ENCODE measurements at places on chromosomes 2 and 18.

DNA sequence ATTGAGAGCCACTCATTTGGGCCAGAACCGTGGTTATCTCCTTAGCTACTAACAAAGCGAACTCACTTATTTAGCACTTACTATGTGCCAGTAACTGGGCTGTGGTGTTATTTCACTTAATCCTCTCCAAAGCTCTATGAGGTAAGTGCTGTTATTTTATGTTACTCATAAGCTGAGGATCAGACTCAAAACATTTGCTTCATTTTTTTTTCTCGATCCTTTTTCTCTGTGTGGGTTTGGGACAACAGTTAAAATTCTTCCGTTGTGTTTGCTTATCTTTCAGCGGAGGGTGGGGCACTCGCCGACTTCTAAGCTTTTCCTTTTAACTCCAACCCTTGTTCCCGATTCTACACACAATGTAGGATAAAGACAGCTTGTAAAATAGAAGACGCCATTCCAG, 52.8 kb downstream of the TMEM178A start:
- no peak for DNase-seq

DNA sequence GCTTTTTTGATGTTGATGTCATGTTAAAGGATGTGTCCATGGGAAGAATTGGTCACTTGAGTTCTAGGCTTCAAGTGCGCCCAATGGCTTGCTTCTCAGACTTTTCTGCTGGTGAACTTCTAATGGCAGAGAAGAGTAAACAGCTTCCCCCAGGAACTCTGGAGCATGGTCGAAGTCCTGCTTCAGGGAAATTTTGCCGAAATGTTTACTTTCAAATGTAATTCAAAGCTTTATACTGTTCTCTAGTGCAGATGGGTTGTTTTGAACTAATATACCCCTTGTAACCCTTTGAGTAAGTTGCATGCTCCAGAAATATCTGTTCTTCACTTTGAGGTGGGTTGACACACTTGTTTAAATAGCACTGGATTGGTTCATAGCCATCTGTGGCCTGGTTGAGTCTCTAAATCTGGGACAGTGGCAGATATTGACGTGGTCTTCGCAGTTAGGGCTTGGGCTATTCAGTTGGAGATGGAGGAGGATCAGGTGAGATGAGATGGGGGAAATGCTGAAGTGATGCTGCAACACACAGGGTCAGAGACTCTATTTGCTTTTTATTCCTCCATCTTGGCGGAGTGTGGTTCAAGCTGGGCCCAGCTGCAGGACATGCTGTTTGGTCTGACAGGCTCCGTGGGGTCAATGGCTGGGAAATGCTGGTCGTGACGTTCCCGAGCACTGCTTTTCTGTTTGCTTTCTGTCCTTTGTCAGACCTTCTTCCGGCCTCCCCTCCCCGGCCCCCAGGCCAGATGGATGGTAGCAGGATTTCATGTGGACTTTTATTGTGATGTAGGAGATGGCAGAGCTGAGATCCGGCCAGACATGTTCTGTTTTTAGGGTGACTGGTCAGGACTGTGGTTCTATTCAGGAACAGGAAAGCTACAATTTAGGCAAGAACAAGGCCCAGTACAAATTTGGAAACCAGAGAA, 35.9 kb downstream of the MYO1B start:
- no peak for DNase-seq

GRCh38 chr18:21218862-21219261, 23.2 kb upstream of the GREB1L start:
- DNase-seq, result no peak

DNA sequence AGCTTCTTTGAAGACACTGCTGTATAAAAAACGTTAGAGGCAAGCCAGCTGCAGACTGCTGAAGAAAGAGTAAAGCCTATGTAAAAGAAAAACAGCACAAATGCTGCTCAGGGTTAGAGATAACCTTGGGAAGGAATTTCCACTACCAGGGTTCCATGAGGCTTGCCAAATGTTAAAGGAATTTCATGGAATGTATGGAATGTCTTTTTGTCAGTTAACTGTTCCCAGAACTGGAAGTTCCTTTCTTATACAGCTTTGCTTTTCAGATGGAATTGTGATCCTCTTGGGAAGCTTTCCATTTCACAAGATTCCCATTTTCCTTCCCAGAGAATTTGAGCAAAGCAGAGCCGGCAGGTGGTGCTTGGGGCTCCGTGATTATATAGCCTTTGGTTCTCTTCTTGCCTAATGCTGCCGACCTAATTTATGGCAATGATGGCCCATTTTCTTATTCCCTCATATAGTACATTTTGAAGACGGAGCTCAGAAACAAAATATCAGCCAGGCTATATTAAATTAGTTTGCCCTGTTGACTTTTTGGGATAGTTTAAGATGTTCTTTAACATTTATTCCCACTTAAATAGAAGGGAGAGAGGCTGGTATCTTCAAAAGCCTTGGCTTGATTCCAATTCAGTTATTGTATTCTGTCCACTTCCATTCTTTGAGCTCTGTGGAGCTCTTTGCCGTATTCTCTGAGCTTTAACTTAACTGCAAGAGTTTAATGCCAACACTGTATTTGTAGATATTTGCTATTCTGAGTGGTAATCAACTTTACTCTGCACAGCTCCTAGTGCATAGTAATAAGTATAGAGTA, 162.3 kb downstream of the PHLPP1 start:
- DNase-seq, result no peak

DNA sequence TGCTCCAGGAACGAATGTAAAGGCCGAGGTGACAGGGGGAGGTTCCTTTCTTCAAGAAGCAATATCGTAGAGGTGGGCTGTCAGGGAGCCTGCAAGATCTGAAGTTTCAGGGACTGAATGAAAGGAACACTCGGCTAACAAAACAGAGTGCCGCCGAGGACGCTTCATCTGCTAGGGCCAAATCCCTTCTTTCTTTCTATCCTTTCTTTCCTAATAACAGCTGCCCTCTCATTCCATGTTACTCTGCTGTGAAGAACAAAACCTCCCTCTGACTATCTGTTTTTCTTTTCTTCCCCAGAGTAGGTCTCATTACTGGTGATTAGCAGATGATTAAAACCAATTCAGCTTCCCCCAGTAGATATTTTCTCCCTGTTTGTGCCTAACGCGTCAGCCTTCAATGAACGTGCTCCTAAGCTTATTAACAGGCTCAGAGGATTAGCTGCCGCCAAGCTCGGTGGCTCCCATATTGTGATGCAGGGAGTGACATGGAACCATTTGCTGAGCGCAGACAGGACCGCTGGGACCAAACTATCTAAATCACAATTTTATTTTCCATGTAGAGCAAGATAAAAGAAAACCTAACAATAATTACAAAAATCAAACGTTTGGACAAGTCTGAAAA, 414.6 kb downstream of the TMEM182 start:
- no peak for DNase-seq

DNA sequence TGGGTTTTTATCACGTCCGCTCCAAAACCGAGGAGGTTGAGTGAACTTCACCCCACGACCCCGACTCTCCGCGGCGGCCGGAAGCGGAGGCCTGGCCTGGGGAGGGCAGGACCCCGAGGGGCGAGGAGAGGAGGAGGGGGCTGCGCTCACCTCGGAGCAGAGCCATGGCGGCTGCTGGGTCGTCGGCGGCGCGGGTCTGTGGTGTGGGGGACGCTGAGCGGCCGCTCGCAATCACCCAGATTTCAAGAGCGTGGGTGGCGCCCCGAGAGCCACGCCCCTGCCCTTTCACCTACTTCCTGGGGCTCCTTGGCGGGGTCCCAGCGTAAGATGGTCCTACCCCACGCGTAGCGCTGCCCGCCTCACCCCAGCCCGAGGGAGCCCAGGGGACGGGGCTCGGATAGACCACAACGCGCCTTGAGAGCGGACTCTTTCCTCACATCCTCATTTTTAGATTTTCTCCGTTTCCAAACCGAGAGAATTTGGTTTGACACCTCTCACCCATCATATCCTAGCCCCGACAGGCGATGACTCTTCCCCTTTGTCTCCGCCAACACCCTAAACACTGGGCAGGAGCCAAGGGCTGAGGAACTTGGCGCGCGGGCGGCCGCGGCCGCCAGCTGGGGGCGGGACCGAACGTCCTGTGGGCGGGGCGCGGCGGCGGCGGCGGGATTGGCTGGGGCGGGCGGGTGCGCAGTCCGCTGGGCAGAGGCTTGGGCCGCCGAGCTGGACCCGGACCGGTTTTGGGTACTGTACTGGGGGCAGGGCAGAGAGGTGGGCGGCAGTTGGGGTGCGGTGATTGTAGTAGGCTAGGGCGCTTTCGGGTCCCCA, at the start of gene ACAA2:
TSS of gene ACAA2 (minus strand) at position 215 of the 828 bp plus-strand sequence. CDS start at position 166, 49 bp downstream.
- DNase-seq, result peak; percentile 81

- DNase-seq, result no peak
These were observed 132.8 kb upstream of the ACVR2A start for GRCh38 chr2:147712051-147712450.

- no peak for DNase-seq
These were observed 195.5 kb downstream of the L3MBTL4 start for GRCh38 chr18:6219116-6219717.

- DNase-seq, result no peak
These were observed 9.1 kb downstream of the AGXT start for GRCh38 chr2:240877460-240878340.

GRCh38 chr2:164842624-164842966, 972 bp upstream of the COBLL1 start:
- DNase-seq, result no peak

DNA sequence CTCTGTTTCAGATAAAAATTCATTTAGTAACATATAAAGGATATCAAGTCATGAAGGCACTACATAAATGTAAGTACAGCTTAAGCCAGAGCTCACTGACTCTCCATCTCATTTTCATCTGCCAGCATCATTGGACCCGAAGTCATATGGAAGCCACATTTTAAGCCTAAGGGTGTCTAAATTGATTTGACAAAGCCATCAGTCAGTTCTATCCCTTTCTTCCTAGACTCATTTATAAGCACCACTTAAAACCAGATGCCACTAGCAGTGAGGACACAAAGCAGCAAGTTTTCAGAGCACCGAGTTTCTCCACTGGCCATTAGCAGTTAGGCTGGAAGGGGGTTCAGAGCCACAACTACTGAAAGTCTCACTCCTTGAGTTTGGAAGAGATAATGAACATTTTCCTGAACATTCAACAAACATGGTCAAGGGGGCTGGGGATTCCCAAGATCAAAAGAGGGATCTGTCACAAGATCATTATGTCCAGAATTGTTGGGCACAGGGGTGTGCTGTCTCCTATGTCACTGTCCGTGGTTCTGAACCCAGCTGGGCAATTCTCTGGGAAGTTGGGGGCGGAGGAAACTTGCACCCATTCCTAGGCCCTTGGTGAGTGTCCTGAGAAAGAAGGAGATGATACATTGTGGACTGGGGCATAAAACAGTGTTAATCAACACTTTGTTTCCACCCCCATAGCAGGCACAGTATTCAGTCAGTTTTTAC, 158.5 kb upstream of the LMAN1 start:
- DNase-seq, result no peak

DNA sequence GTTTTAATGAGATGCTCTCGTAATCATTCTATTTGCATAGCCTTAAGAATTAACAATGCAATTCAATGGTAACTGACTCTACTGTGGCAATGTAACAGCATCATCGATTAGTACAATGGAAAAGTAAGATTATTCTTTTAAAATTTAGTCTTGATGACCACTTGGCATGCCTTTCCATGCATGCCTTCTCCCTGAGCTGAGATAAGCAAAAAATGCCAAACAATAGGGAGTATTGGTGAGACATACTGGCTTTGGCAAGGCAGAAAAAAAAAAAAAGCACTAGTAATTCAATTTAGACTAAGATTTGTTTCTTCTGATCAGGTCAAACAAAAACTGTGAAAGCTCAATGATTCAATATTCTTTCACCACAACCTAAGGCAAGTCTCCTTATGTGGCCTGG, 110.8 kb upstream of the TRIB2 start:
- no peak for DNase-seq

GRCh38 chr18:62744076-62744968, 29.0 kb downstream of the PHLPP1 start:
- no peak for DNase-seq

DNA sequence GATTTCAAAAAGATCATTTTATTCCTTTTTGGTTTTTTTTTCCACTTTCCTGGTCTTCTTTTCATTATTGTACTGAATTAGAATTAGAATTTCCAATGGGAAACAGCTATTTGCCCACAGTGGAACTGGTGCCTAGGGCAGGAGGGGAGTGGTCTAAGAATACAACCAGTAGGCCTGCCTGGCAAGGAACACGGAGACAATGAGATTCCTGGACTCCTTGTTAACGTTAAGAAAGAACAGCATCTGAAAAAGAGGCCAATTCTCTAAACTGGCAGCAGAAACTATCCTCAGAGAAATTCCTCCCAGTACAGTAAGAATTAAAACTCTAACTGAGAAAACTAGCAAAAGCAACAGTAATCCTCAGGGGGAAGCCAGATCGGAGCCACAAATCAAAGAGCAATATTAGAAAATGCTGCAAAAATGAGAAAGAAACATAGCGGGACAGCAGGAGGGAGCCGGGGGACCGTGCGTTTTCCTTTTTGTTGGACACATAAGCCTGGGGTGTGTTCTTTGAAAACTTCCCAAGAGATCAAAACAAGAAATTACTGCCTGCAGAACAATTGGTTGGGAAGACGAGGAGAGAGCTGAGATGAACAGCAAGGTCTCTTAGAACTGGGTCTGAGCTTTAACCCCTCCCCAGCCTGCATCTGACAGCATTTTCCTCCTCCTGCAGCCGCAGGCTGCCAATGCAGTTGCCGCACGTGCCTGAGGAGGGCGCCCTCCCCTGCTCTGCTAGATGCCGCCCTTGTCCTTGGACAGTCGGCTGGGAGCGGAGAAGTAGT, 776.0 kb downstream of the TSN start:
- no peak for DNase-seq

DNA sequence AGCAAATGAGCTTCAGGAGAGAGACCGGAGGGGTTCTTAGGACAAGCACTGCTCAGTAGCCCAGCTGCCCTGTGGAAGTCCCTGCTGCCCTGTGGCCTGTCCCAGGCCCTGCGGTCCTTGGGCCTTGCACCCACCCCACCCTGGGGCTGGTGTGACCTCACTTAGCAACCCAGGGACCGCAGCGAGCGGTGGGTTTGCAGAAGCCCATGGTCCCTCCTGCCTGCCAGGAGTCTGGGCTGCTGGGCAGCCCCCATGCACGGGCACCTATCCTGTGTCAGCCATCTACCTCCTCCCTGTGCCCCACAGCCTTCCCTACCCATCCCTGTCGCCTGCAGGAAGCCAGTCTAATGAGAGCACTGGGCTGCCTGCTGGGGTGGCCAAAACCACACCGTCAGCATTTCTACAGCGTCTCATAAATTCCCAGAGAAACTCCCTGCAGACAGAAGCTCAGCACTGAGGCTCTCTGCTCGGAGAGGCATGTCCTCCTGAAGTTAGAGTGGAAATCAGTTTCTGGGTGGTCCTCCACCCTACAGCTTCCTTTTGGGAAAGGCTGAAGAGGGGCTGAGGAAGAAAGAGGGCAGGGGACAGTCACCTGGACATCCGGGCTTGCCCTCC, 231.1 kb upstream of the HS6ST1 start:
- no peak for DNase-seq

DNA sequence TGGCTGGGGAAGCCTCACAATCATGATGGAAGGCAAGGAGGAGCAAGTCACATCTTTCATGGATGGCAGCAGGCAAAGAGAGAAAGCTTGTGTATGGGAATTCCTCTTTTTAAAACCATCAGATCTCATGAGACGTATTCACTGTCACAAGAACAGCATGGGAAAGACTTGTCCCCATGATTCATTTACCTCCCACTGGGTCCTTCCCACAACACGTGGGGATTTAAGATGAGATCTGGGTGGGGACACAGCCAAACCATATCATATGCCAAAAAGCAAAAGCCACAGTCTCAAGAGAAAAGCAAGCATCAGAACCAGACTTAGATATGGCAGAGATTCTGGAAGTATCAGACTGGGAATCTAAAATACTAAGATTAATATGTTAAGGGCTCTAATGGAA, 30.0 kb upstream of the SCRN3 start:
- DNase-seq, result no peak

All from stimulated activated naive CD4-positive, alpha-beta T cell treated with Interleukin-2 at 50 U/mL for 16 hours (primary cell).